ENCODE measurements at places on chromosomes 2 and 18.
A peak's percentile ranks its signal among the peaks of the same experiment; 100 is the strongest.

DNA sequence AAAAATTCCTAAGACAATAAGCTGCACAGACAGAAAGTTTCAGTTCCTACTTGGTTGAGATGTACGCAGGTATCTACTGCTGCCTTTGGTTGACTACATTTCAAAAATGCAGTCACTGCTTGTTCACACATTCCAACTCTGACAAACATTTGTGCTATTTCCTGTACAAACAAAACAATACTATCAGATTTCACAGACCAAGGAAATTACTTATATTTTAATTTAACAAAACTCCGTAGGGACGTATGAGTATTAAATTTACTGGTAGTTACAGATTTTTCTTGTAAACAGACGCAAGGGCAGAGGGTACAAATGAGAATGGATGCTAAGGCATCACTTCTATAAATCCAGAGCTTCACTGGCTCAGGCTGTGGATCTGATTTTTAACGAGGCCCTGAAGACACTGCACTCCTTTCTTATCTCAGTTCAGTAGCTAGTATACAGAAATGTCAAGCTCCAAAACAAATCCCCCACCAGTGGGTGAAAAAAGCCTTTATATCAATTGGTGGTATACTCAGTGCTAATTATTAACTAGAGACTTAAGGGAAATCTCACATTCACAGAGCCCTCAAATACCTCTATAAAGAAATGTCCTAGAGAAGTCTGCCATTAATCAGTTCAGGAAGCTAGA, 31.7 kb upstream of the TTC32 start:
- DNase-seq, result peak; percentile 64

DNA sequence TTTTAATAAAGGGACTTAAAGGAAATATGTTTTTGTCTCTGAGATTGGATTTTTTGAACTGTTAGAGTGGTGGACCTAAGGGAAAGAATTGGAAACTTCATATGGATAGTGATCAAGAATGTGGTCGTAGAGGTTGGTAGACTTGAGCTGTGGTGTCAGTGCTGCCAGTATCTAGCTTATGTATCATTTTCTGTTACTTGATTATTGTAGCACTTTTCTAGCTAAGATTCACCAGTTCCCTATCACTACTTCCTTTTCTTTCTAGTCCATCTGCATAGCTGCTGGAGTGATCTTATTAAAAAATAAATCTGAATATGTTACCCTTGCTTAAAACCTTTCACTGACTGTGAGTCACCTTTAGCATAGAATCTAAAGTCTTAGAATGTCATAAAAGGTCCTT, 6.0 kb downstream of the ACVR2A start:
- no peak for DNase-seq

DNA sequence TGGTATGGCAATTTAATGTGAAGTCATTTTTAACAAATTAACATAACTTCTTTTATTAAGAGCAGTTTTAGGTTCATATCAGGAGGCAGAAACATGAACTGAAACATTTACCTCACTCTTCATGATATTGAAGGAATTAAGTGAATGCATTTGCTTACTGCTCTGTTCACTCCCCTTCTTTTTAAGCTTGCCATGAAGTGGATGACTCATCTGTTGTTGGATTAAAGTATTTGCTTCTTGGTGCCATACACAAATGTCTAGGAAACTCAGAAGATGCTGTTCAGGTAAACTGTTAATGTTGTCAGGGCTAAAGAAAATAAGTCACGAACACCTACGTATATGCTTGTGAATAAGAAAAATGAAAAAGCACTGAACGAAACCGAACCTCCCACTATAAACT, 10.2 kb upstream of the CABYR start:
- DNase-seq, result peak; percentile 45

DNA sequence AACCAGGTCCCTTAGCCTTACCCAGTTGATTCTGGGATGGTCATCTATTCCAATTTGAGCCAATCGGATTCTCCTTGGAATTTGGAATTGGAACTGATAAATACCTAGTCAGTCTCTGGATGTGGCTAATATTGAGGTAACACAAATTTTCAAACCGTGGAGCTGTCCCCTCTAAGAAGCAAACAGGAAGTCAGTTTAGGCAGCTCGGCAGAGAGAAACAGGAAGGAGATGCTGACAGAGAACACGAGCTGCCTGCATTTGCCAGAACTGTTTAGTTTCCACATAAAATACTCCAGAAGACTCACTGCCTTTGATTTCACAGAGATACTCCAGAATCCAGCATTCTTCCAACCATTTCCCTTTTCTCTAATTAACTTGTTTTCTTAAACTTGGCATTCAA, 1024.9 kb downstream of the BCL11A start:
- no peak for DNase-seq

DNA sequence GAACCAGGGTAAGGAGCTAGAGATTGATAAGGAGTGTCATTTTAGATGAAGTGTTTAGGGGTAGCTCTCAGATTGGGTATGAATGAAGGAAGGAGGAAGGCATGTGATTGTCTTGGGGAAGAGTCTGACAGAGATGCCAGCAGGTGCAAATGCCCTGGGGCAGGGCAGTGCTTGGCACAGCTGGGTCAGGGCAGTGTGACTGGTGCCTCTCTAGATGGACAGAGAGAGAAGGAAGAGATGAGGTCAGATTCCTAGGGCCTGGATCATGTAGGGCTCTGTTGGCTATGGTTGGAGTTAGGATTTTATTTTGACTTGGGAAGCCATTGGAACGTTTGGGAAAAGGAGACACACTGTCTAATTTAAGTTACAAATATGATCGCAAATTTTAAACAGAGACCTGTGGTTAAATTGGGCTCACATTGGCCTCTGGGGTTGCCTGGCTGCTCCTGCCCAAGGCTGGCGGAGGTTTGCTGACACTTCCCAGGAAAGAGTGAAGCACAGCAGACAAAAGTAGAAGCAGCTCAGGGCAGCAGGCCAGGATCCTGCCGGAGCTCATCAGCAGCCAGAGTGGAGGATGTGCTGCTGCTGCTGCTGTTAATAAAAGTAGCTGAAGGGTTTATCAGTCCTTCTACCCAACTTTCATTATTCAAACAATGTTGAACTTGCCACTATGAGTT, 32.7 kb upstream of the FHL2 start:
- no peak for DNase-seq

DNA sequence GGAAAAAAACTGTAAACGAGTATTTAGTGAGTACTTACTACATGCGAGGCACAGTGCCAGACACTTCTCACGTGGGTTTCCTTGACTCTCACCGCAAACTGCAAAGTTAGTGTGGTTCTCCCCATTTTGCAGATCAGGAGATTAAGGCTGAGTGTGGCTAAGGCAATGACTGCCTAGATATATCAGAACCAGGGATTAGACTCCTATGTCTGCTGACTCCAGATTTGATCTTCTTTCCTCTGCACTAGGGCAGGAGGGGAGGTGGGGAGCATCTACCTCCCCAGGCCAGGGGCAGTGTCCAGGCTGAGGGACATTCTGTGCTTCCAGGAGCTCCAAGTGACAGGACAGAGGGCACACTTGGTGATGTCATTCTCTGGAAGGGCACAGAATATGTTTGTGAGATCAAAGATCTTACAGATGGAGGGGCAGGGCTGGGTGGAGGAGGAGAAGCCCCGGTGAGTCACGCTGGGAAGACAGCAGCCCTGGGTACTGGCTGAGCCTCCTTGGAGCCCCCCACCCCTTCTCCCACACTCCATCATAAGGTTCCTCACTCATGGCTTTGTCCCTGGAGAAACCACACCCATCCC, 92.4 kb downstream of the RHOB start:
- peak; percentile 52 for DNase-seq

DNA sequence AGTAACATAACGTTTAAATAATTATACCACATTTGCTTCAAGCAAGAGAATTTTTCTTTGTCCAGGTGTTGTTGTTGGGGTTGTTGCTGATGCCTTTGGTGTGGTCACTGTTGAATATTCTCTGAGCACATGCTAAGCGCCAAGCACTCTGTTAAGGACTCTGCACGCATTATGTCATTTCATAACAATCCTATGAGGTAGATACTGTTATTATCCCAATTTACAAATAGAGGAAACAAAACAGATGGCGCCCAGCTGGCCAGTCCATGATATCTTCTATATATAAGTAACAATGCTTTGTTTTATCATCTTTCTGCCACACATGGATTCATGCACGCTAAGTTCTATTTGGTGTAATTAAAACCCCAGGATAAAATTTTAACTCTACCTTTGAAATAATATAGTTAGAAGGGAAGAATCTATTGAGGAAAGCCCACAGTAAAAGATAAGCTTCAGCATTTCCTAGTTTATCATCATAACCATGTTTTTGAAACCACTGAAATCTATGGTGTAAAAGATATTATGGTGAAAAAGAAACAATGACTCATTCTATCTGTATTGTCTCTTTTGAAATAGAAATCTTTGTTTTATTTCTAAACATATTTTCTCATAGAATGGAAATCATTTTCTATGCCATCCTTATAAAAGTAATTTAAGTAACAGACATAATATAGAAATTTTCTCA, 199.7 kb downstream of the PID1 start:
- DNase-seq, result peak; percentile 65

GRCh38 chr2:226136739-226137138, 662.9 kb downstream of the IRS1 start:
- no peak for DNase-seq

- no peak for DNase-seq
These were observed 47.8 kb downstream of the TMX3 start for GRCh38 chr18:68667121-68667520.

DNA sequence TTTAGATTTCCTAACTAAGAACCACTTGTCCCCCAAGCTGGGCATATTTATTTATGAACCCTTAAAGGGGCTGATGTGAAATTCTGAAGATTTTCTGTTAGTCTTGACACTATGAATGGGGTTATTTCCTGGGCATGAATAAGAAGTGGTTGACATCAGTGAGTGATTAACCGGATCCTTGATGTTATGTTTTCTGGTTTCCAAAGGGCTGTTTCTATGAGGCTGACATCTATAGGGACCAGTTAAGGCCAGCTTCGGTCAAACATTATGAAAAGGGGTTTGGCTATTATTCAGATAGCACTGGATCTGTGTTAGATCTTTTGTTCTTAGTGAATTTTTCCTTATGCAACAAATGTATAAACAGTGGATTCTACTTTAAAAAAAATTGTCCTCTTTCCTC, 443.7 kb upstream of the SPRED2 start:
- no peak for DNase-seq

- DNase-seq, result no peak
These were observed 3.0 kb downstream of the PCARE start for GRCh38 chr2:29071032-29071975.

DNA sequence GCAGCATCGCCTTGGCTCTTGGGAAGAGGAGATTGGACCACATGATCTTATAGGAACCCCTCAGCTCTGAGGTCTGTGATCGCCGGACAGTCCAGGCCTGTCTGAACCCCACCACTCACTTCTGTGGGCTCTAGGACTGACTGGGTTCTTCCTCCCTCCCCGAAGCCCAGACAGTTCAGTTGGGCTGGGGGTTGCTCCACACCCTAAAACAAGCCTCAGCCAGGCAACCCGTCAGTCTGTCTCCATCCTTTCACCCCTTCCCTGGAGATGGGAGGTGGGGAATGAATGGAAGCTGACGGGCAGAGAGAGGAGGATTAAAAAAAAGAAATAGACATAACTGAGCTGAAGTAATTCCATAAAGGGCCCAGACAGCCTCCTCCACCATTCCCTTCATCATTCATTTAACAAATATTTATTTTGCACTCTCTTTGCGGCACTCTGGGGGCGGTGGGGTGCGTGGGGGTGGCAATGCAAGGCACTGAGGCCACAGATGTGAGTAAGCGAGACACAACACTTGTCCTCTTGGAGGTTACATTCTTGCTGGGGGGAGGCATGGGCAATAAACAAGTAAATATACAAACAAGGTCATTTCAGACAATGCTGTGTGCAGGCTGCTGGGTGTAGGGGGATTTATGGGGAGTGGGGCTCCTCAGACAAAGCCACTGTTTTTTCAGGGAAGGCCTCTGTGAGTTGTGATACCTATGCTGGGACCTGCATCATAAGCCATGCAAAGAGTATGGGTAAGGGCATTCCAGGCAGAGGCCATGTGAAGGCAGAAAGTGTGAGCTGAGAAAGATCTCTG, 12.9 kb downstream of the WNT10A start:
- no peak for DNase-seq

GRCh38 chr2:141109633-141110032, 1021.2 kb downstream of the LRP1B start:
- no peak for DNase-seq

DNA sequence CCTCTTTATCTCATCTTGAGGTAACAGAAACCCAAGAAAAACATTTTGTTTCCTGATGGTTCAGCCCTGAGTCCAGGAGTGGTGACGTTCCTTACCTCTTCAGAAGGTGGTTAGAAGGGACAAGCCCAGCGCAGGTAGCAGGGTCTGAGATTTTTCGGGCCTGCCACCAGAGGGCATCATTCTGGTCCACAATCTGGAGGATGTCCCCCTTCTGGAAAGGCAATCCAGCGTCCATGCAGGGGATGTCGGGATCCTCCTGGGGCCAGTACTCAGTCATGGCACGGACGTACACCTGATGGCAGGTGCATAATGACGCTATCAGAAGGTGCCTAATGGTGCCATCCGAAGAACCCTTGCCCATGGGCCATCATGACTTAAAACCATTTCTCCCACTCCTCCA, 17.7 kb downstream of the MPP4 start:
- DNase-seq, result peak; percentile 15

DNA sequence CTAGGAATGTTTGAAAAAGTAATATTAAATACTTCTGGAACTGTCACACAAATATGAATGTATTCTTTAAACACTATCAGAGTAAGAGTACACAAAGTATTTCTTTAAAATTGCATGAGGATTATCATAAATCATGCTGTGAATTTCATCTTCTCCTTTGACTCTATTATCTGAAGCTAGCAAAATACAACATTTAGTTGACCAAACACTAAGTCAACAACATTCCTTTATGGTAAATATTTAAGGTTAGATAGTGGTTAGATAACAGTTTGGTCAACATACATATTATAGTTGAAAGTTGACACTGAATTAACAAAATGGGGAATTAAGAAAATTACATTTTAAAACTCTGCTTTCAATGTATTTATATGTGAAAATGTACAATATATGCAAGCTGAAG, 72.1 kb upstream of the GRB14 start:
- no peak for DNase-seq

DNA sequence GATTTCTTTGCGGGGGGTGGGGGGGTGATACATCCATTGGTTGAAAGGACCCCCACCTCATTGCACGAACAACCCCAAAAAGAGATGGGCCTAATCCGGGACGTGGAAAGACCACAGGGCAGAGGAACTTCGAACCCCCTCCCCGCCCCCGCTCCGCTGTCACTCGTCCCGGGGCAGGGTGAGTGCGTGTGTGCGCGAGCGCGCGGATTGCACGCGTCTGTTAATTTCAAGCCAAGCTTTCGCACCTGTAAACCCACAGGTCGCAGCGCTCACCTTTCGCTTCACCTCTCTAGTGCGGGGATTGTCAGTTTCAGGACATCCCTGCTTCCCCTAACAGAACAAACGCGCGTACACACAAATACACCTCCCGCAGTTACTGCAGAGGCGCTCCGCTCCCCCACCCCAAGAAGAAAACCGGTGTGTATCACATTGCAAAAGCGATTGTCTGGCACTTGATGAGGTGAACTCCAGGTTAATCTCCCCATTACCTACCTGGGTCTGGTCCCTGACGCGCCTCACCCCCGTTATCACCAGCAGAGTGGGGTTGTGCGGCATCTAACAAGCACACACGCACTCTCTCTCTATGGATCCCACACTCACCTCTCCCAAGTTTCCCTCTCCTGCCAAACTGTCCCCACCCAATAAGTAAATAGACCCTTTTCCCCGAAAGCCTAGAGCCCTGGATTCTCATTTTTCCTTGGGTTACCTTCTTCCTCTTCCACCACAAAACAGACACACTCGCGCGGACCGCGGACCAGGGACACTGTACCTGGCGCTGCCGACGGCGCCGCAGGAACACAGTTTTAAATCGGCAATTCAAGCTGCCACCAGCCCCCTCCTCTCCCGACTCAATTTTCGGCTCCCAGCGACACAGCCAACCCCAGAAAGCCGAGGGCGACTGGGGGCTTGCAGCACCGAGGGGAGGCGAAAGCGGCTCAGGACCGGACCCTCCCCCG, 1.0 kb downstream of the CYP26B1 start:
- no peak for DNase-seq
